ENCODE measurements at places on chromosomes 6 and 20.

- no peak for DNase-seq
These were observed 522 bp upstream of the EPB41L1 start for GRCh38 chr20:36153736-36154699.

GRCh38 chr6:132511210-132511830, 1.6 kb downstream of the STX7 start:
- DNase-seq, result no peak

- no peak for DNase-seq
These were observed 39.5 kb downstream of the HDDC2 start for GRCh38 chr6:125262016-125263013.

- no peak for DNase-seq
These were observed 14.9 kb downstream of the F13A1 start for GRCh38 chr6:6305575-6305974.

DNA sequence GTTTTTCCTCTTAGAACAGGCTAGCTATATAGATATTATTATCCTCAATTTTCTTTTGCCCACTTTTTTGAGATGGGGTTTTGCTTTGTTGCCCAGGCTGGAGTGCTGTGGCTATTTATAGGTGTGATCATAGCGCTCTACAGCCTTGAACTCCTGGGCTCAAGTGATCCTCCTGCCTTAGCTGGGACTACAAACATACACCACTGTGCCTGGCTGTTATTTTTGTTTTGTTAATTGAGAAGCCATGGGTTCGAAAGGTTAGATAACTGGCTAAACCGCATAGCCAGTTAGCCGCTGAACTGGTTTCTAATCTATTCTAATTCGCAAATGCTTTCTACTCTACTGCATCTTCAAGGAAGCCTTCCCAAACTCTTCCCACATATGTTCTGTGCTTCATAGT, 425.8 kb downstream of the CDKAL1 start:
- no peak for DNase-seq

DNA sequence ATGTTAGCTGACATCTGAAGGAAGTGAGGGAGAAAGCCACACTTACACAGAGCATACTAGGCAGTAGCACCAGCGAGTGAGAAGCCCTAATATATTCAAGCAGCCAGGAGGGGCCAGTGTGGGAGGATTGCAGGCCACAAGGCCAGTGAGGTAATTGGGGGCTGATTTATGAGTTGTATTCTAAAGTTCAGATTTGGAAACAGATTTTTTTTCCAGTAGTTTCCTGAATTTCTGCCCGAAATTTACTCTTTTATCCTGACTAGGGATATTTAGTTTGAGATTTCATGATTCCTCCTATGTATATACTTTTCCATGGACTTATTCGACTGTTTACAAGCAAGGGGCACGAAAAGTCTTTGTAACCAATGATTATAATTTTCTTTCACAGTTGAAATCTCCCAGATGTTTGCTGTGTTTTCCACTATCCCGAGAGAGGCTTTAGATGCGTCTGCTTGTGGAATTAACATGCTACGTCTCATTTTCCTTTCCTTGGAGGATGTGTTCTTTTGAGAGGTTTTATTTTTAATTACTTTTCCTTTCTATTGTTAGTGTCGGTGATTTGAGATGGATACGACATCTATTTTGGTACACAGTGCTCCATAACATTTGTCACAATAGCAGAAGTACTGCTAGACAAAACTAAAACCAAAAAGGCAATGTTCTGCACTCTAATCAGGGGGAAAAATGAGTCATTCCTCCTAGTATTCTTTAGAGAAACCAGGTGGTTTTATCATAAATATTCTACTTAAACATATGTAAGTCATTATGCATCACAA, 356.3 kb upstream of the HSF2 start:
- no peak for DNase-seq

DNA sequence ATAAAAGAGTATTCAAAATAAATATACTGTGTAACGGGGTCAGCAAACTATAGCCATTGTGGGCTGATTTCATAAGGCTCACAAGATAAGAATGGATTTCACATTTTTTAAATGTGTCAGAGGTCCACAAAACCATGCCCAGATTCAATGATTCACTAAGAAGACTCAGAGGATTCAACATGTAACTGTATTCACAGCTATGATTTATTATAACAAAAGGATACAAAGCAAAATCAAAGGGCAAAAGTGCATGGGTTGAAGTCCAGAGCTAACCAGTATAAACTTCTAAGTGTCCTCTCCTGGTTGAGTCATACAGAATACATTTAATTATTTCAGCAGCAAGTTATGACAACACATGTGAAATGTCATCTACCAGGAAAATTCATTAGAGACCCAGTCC, 49.2 kb downstream of the TBC1D32 start:
- DNase-seq, result no peak

DNA sequence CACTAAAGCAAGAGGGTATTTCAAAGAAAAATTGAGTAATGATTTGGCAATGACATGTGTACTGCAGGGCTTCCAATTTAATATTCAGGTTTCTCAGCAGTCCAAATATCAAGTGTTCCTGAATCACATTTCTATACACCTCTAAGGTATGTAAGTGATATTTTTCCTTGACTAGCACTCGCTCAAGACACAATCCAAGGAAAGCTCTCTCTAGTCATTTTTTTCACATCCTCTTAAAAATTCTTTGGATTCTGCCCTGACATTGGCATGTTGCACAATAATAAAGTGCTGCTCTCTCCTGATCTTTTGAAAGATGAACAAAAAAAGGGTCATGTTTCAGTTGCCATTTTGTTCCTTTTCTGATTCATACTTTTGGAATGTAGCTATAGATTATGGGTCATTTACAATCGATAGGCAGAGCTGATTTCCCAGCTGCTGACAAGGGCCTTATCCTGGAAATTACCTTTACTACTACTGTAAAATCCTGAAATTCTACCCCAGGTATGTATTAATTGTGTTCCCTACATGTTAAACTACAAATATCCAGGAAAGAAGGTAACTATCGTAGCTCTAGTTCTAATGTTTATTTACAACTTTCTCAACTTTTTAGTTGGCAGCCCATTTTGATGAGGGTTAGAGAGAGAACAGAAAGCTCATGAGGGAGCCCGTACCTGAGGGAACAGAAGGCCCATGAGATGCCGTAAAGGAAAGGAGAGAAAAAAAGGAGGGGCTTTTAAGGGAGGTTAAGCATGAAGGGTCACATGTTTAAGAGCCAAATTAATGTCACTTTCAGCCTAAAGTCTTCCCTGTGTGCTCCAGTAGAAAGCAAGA, 22.2 kb upstream of the ADGRG6 start:
- no peak for DNase-seq

DNA sequence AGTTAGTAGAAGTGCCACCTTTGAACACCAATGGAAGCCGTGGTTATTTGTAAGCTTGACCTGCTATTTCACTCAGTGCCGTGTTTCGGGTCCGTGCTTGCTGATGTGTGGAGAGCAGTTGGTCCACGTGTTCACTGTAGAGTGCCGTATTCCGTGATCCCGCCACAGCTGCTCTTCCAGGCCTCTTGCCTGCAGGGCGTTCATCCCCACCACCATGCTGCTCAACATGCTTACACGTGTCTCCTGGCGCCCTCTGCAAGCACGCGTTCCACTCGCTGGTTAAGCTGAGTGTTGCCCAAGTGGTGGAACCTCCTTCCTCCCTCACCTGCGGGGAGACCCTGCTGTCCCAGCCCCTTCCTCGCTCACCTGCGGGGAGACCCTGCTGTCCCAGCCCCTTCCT, 28.0 kb upstream of the DACT2 start:
- DNase-seq, result no peak

Data from smooth muscle cell of the brain vasculature (primary cell).